ENCODE measurements at places on chromosomes 6 and 20.
A peak's percentile ranks its signal among the peaks of the same experiment; 100 is the strongest.

DNA sequence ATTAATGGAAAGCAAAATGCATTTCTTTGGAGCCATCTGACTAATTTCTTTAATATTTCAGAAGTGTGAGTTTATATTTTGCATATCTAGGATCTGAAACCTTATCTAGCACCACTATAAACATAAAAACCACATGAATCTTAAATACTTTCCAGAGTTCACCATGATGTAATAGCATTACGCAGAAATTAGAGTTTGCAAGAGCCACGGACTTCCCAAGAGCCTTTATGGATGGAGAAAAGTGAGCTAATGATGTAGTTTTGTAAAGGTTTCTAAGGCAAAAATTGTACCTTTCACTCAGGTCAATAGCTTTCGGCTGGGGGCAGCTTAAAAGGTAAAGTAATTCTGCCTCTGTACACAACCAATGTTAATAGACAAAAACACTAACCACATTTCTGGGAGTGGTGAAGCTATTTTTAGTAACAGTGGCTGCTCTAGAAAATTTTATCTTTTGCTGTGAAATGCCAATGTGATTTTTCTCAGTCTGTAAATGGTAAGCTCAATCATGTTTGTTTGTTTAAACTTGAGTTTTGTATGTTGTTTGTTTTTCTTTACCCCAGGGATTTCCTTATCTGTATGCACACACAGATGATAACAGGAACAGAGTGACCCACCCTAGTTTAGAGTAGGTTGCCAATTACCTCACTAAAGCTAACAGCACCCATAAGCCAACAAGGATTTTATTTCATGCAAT is 80.5 kb downstream of the FILIP1 start:
- DNase-seq: no peak

- no peak for DNase-seq
These were observed 32.7 kb downstream of the TUBB2B start for GRCh38 chr6:3194535-3195419.

DNA sequence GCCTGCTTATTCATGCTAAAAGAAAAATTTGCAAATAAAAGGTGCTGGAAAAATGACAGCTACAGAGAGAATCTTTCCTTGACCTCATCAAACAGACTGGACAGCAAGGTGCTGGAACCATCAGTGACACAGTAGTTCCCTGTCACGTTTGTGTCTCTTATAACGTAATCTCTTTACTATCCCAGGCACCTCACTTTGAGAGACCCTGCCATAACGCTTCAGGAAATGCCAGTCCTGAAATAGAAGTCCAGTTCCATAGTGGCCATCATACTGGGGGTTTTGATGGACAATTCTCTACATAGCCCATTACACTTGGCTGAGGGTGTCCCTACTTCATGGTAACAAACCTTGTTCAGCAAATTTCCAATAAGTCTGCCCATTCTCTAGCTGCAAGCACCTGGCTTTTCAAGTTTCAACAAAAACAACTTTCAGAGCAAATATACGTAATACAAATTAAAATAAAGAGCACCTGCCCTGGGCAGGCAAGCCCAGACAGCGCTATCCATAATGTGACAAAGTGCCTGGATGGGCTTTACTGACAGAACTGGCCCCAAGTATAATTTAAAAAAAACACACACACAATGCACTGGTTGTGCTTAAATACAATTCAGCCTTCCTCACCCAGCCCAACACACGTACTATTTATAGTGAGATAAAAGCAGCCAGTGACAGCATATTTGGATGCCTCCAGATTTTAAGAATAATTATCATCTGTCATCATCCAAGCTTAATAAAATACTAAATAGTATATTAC is 38.7 kb downstream of the CNKSR3 start:
- peak; percentile 93 for DNase-seq

DNA sequence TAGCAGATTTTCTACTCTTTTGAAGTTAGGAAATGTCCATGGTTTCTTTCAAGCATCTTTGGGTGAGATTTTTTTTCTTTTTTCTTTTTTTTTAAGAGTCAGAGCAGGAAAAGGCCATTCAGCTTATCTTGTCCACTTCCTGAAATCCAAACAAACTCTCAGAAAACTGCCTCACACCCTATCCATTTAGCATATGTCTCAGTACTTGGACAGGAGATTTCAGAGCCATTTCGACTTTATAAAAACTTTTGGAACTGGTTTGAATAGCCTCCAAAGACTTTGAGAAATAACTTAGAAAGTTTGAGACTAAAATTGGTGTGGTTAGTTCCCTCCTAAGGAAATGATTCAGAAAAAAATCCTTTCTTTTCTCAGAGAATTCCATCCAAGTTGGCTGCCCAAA is 125.1 kb downstream of the MYLK4 start:
- DNase-seq: no peak

- DNase-seq: no peak
These were observed 1.0 kb upstream of the TGM6 start for GRCh38 chr20:2379511-2380229.

- no peak for DNase-seq
These were observed 8.8 kb upstream of the FBXO30 start for GRCh38 chr6:145823328-145823944.

DNA sequence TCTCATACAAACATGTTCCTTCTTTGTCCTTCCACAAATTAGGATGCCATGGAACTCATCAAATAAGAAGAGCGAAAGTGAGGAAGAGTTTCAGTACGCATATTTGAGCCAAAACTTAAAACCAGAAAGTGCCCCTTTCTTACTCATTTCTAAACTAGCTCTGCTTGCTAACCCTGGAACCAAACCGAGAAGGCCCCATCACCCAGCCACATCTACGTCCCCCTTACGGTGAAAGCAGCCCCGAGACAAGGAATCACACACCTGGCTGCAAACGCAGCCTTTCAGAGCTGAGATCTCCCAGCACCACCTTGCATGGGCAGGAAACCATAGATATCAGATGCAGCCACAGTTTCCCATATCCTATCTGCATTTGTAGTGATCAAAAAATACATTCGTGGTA is 28.5 kb downstream of the TRERF1 start:
- DNase-seq: no peak

DNA sequence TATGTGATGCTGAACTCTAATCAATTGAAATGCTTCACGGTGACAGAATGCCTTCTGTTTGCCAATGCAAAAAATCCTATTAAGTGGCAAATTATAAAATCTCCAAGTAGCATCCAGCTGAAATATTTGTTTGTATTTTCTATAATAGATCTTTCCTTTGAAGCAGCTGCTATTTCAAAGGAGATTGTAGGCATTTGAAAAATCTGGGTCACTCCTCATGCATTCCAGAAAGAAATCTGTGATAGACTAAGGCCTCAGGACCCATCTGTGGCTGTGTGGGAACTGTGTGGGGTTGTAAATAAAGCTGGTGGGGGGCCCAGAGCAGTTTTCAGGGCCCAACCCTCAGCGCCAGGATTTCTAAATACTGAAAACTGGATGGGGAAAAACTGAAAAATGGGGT is 216.9 kb upstream of the ARG1 start:
- DNase-seq: no peak

GRCh38 chr6:145214570-145214969 is 520.8 kb downstream of the EPM2A start:
- peak; percentile 28 for DNase-seq

DNA sequence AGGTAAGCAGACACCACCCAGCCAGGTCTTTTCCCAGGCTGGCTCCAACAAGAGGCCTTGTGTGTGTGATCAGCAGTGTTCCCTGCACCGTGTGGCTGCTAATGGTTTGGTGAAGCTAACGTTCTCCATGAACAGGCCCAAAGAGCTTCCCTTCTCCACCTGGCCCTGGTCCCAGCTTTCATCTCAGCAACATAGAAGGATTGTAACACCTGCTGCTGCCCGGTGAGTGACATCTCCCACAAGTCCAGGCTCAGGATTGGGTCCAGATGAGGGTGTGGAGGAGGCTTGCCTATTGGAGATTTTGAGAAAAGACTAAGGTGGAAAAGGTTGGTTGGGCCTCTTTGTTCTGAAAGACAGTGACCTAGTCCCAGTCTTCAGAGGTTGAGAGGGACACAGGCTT is 89.6 kb downstream of the TMEM242 start:
- DNase-seq: peak; percentile 59

DNA sequence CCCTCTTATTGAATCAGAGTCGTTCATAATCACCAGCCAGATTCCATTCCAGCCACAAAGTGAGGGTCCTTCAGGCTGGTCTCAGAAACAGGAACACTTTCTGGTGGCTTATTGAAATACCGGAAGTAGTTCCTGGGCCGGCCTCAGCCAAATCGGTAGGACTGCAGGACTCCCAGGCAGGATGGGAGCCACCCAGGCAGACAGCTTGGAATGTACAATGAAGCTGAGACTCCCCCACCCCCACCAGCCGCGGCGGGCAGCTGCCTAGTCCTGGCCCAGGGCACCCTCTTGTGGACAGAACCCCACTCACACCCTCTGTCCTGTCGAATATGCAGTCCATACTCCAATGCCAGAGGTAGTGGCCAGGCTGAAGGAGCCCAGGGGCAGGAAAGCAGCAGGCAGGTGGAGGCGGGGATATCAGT is 43.8 kb downstream of the MDFI start:
- DNase-seq: peak; percentile 89
